ENCODE measurements at places on chromosomes 11 and 22.
A peak's percentile ranks its signal among the peaks of the same experiment; 100 is the strongest.

- no peak for DNase-seq
Measured at GRCh38 chr11:76910620-76911414, 50.1 kb downstream of the ACER3 start.

GRCh38 chr22:26529345-26529744, 17.1 kb upstream of the TFIP11 start:
- DNase-seq: no peak

DNA sequence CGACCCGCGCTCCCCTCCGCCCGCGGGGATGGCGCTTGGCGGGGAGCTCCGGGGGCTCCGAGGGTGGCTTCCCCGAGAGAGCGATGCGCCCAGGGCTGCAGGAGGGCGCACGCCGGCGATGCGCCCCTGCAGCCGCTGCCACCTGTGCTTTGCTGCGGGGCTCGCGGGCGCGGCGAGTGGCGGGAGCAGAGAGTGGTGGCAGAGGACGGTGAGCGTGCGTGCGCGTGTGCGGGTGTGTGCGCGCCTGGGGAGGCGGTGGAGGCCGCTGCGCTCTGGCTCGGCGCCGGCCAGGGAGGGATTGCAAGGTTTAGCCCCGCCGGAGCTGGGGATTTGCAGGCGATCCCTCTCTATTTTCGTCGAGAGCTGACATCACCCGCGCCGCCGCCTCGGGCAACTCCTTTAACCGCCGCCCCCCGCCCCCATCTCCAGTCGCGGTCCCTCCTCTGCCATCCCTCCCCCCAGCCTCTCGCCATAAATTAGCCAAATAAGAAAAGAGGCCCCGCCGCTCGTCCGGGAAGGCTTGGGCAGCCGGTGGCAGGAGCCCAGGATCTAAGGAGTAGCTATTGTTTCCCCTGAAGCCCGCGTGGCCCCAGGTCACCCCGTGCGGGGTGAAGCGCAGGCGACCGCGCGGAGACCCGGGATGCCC, at the start of gene SLC1A2:
Gene SLC1A2 (minus strand): TSS at position 375 of the 646 bp plus-strand sequence. CDS start 592 bp downstream, outside the sequence.
- DNase-seq: no peak

DNA sequence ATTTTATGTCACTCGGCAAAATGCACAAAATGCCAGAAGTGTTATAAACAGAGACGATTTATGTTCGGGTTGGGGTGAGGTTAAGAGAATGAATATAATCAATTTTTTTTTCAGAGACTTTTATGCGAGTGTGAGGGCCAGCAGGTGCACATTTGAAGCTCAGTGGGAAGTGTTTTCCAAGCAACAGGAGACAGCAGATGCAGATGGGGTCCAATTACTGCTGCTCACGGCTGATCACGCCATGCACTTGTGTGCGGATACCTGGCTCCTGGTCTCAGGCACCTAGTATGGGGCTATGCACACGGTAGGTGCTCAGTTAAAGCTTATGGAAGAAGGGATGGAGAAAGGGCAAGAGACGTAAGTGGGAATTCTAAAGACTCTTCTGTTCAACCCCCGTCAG, 249.1 kb downstream of the MIAT start:
- no peak for DNase-seq

DNA sequence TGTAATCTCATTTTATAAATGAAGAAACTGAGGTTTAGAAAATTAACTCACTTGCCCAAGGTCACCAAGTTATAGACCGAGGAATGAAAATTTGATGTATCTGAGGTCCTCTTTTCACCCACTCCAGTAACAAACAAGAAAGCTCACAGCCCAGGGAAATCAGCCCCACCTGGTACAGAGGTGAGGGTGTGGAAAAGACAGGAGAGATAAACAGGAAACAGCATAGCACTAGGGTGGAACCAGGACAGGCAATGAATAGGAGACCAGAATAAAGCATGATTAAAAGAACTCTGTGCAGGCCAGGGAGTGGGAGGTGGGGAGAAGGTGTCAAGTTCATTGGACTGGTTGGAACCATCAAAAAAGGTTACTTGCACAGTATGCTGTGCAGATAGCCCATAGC, 46.2 kb upstream of the SMCO4 start:
- no peak for DNase-seq

- DNase-seq: no peak
Measured at GRCh38 chr11:119518746-119519730, 96.1 kb upstream of the THY1 start.

- no peak for DNase-seq
Measured at GRCh38 chr11:30585892-30586250, 282 bp downstream of the MPPED2 start.

DNA sequence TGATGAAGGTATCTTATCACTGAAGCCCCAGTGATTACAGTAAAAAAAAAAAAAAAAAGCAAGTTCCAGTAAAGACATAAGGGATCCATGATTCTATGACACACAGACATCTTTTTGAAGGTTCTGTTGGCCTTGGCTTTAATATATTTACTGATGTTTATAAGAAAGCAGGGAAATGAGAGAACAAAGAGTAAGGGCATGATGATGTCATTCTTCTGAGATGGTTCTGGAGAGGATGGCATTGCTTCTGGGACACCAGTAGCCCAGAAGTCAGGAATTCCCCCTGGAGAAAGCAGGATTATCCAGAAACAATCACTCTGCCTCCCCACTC, 233.6 kb downstream of the FAM76B start:
- no peak for DNase-seq

DNA sequence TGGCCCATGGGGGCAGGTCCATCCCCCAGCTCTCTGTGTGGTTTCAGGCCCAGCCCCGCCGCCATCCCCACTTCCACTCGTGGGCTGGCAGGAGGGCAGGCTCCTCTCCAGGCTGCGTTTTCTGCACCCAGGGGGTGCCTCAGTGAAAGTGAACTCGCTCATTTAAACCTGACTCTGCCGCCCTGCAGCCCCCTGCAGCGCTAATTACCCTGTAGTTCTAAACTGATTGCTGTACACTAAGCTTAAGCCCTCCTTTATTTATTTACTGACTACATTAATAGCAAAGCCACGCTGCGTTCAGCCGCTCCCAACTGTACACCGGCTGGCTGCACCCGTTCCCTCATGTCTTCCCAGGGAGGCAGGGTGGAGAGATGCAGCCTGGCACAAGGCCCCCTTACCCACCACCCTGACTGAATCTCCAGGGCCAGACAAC, 36.6 kb upstream of the NNMT start:
- DNase-seq: no peak

- peak; percentile 34 for DNase-seq
Measured at GRCh38 chr22:27918341-27919221, 475 bp downstream of the PITPNB start.

GRCh38 chr22:25051983-25052710, 99.6 kb downstream of the KIAA1671 start:
- DNase-seq: no peak

- no peak for DNase-seq
Measured at GRCh38 chr11:27367881-27368280, 4.9 kb upstream of the CCDC34 start.

- no peak for DNase-seq
Measured at GRCh38 chr22:27298332-27298731, 503.2 kb downstream of the MN1 start.

DNA sequence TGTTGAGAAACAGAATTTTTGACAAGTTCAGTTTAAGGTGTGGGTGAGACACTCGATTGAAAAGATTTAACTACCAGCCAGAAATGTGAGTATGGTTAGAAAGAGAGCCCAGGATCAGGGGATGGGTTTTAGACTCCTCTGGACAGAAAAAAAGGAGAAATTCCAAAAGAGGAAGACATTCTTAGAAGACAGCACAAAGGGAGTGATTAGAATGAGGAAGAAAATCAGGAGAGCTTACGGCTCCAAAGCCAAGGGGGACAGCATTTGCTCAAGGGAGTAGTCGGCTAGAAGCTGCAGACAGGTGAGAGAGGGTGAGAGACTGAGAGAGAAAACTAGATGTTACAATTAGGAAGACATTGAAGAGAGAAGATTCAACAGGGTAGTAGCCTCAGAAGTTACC, 166.1 kb downstream of the ADAMTS15 start:
- no peak for DNase-seq

- DNase-seq: no peak
Measured at GRCh38 chr11:22349491-22349890, 11.3 kb downstream of the SLC17A6 start.

GRCh38 chr22:46367707-46368191, 32.2 kb downstream of the TRMU start:
- no peak for DNase-seq

- DNase-seq: no peak
Measured at GRCh38 chr11:67272327-67273259, 6.3 kb downstream of the GRK2 start.

DNA sequence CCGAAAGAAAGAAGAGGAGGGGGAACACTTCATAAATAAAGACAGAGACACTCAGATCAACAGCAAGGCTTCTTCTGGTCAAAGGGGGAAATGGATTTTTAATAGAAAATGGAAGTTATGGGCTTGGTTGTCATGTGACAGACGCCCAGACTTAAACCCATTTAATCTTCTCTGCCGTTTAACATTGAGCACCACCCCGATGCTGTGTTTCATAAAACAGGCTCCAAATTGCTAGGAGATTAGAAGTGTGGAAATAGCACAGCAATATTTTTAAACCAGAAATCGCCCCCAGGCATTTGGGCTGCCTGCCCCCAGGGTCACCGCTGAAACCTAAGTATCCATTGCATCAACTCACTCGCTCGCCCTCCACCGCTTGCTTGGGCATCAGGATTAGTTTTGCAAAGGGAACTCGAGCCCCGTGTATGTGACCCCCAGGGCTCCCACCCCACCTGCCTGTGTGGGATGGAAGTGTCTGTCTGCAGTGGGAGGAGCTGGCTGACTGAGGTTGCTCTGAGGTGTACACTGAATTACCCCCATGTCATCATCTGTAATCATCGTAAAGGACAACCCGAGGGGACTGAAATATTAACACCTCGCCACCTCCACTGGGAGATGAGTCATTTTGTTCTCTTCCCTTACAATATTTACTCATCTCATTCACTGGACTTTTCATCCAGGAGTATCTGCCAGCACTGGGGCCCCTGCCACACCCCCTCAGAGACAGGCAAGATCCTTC, 10.7 kb downstream of the DSCAML1 start:
- no peak for DNase-seq

DNA sequence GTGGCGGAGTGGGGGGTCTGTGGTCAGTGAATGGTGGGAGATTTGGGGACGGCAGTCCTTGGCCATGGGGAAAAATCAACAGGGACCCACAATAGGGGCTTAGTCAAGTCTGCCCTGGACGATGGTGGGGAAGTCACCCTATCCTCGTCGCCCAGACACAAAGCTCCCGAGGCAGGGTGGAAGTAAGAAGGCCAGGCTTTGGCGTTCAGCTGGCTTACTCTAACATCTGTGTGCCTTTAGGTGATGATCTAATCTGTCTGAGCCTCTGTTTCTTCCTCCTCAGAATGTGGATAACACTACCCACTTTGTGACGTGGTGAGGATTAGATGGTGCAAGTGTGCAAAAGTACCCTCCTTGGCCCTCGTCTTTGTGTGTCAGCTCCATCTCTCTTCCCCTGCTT, 192.2 kb downstream of the ST3GAL4 start:
- DNase-seq: no peak

GRCh38 chr11:110818032-110818687, 105.9 kb upstream of the ARHGAP20 start:
- peak; percentile 43 for DNase-seq

GRCh38 chr11:66701432-66702240, 23.9 kb upstream of the RBM4B start:
- no peak for DNase-seq

- DNase-seq: peak; percentile 30
Measured at GRCh38 chr11:65973439-65974110, 12.0 kb downstream of the SART1 start.

GRCh38 chr11:117180661-117181585, 2.4 kb downstream of the SIDT2 start:
- no peak for DNase-seq

- DNase-seq: no peak
Measured at GRCh38 chr11:32090545-32091370, at the start of gene RCN1. Gene RCN1, plus strand, starts transcription at chr11:32091074. Its CDS starts 123 bp downstream, at chr11:32091197.

DNA sequence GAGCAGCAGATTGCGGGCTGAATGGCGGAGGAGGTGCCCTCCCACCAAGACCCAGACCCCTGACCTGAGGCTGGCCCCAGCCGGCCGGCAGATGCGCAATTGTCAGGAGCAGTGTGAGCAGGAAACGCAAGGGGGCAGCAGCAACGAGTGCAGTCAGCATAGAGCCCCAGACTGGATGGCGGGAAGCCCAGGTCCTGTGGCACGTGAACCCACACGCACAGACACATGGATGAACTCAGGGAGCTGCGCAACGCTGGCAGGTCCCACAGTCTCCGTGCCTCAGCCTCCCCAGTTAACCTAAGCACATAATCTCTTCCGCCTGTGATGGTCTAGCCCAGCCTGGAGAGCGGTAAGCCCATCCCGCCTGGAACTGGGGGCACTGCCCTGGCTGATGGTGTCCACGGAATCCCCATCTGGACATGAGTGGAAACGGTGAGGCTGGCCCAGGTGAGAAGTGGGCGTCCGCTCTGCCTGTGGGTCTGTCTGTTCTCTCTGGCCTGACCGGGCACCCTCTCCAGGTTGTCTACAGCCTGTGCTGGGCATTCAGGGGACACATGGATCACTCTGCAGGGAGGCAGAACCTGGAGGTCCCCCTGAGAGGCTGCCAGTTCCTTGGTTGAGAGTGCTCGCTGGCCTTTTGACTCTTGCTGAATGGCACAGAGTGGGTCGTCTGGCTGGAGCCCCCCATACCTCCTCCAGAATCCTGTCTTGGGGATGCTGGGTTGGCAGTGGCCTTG, 626 bp upstream of the TBX10 start:
- DNase-seq: no peak

- no peak for DNase-seq
Measured at GRCh38 chr11:117809236-117810055, 12.4 kb upstream of the DSCAML1 start.

DNA sequence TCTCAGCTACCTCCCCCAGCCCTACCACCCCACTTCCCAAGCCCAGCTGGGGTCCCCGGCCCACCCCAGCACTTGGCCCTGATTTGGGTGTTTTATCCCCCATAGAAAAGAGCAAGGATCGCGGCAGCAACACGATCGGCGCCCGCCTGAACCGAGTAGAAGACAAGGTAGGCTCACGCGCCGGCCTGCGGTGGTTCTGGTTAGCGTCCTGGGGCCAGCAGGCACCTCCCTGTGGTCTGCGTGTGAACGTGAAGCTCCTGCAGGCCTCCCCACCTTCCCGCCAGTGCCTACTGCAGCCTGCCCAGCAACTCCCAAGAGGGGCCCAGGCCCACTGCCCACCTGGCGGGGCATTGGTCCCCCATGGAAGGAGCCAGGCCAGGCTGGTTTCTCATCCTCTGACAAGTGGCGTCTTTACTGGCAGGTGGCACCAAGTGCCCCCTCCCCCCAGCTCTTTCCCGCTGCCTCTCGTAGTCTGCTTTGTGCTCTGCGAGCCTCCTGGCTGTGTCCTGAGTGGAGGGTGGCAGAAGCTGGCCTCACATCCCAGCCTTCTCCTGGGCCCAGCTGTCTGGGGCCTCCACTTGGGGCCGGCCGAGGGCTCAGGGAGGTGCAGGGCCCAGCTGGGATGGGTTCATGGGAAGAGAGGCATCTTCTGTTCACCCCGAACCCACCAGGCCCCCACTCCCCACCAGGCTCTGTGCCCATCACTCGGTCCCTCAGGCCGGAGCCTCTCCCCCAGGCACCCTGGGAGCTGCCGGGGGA, 78.3 kb upstream of the KCNQ1OT1 start:
- DNase-seq: no peak

DNA sequence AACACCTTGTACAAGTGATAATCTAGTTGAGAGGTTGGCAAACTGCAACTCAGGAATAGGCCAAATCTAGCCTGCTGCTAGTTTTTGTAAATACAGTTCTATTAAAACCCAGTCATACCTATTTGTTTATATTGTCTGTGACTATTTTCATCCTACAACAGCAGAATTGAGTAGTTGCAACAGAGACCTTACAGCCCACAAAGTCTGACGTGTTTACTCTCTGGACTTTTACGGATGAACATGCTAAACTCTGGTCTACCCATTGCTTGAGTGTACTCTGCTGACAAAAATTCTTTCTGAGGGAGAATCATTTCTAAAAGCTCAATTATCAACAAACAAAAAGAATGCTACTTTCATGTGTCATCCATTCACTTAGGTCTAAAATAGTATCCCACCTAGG, 287.0 kb downstream of the DYNC2H1 start:
- DNase-seq: no peak
